SW 1271 (cell line): ENCODE measurements at places on chromosomes 7 and 10.

DNA sequence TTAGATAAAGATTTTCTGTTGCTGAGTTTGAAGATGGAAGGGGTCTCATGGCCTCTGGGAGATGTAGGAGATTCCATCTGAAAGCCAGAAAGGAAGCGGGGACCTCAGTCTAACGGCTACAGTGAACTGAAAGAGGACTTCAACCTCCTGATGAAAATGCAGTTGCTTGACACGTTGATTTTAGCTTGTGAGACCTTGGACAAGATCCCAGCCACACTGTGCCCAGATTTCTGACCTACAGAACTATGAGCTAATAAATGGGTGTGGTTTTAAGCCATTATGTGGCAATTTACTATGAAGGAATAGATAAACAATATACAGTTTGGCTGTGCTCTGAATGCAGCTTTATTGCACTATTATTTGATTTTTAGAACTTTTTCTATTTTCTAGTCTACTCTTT is 342.3 kb upstream of the SEMA3D start:
- no peak for DNase-seq

- DNase-seq: no peak
Observed at GRCh38 chr7:48660306-48660870, 264.0 kb upstream of the CDC14C start.

GRCh38 chr7:71868797-71869196 is 543.3 kb downstream of the CALN1 start:
- peak; percentile 55 for DNase-seq

GRCh38 chr10:118990326-118990725 is 39.2 kb upstream of the NANOS1 start:
- DNase-seq: no peak

DNA sequence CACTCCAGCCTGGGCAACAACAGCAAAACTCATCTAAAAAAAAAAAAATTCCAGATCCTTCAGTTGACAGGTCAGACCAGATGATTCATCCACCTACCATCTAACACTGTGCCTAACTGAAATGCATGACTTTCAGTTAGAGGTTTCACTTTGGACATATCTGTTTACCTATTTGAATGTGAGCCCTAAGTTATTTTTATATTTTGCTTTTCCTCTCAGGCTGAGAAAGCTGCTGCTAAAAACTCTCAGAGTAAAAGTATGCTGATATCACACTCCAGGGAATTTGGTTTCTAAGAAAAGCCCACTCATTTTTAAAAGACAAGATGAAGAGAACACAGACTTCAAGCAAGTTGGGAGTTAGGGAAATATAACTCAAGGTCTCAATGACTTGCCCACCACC is 126.0 kb downstream of the SGMS1 start:
- peak; percentile 28 for DNase-seq

DNA sequence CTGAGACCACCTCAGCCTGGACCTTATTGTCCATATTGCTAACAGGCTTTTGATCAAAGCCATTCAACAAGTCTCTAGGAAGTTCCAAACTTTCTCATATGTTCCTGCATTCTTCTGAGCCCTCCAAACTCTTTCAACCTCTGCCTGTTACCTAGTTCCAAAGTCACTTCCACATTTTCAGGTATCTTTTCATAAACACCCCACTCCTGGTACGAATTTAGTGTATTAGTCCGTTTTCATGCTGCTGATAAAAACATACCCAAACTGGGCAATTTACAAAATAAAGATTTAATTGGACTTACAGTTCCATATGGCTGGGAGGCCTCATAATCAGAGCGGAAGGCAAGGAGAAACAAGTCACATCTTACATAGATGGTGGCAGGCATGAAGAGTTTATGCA is 836.8 kb downstream of the SORCS1 start:
- no peak for DNase-seq

DNA sequence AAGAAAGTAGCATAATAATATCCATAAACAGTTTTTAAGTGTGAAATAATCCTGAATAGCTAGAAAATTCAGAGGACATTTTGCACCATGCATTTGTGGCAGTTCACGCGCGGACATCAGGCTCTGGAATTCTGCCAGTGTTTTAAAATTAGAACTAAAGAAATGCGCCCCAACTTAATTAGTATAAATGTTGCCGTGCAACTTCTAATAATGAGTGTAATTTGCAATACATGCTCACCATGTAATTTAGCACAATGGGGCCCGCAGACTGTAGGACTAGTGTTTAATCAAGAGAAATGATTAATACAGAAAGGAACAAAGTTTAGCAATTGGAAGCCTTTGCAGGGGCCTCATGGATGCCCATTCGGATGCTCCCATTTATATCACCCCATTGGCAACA is 96.6 kb downstream of the PTPRE start:
- DNase-seq: no peak
